ENCODE measurements at places on chromosomes 2 and 18. TPM values are rescaled to one million over a fixed set of nuclear protein-coding genes. Genes with fewer than 3 reads are reported as not detected.

The ANKMY1 gene
- 44.9 TPM for total RNA-seq

DNA sequence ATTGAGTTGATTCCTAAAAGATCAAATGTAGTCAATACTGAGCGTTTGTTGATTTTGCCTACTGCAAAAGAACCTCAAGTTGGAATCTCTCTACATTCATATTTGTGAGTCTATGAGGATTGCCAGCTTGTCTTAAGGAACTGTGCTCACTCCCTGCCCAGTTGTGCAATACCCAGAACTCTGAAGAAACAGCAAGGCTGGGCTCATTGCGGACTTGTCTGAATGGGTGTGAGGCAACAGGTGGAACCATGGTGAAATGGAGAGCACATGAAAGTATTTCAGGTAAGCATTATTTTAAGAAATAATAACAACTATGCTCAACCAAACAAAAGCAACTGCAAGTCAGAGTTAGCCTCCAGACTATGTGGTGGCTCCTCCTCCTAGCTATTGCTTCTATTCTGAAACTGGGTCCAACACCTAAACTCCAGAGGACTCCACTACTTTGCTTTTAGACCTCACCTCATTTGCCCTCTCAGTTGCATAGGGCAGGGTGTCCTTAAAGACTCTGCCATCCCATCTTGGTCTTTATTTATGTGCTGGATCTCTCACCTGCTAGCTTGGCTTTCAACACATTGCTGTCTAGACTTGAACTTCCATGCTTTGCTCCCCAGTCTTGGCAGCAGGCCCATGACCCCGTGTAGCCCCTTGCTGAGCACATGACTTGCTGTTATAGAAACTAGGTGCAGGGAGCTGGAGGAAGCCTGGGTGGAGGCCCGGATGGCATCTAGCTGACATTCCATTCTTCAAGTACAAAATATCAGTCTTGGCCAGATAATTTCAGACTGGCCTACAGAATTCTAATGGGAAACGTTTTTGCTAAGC, 94.8 kb upstream of the ARL5A start:
- DNase-seq: no peak

DNA sequence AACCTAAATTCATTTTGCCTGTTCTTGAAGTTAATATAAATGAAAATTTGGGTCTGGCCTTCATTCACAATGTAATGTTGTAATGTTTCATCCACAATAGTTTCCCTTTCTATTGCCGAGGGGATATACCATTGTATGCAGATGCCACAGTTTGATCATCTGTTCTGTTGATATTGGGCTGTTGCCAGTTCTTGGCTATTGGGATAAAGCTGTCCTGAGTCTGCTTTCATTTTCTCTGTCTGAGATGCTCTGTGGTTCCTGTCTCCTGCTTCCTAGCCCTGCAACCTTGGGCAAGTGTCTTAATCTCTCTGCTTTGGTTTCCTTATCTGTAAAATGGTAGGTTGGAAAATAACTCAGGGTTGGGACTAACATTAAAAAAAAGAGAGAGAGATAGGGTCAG, 25.2 kb downstream of the B3GNT2 start:
- no peak for DNase-seq

GRCh38 chr18:681985-682384, 24.5 kb downstream of the TYMS start:
- DNase-seq: peak; percentile 71

DNA sequence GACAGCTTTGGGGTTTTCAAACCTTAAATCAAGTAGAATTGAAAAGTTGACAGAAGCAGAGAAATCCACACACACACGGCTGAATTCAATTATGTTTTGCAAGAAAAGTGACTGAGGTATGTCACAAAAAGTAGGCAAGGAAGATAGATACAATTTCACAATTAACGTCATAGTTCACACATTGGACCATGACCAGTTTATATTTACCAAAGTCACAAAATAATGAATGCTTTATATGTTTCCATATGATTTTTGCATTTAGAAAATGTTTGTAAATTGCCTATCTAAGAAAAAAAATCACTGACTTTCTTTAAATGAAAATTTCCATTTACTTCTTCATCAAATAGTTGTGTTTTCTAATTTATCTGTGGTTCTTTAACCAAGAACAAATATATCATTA, 29.4 kb upstream of the ZNF516 start:
- DNase-seq: no peak

The EFR3B gene
- 0.93 TPM for total RNA-seq

The SNORC gene
- 4.1 TPM for total RNA-seq

- no peak for DNase-seq
Observed at GRCh38 chr2:122307763-122308162, 552.3 kb downstream of the TSN start.

GRCh38 chr2:222670191-222671038, 1.0 kb upstream of the MOGAT1 start:
- DNase-seq: no peak

The CASP8 gene
- total RNA-seq: 78.7 TPM

GRCh38 chr18:49162226-49162864, 211.6 kb upstream of the SMAD7 start:
- DNase-seq: no peak

DNA sequence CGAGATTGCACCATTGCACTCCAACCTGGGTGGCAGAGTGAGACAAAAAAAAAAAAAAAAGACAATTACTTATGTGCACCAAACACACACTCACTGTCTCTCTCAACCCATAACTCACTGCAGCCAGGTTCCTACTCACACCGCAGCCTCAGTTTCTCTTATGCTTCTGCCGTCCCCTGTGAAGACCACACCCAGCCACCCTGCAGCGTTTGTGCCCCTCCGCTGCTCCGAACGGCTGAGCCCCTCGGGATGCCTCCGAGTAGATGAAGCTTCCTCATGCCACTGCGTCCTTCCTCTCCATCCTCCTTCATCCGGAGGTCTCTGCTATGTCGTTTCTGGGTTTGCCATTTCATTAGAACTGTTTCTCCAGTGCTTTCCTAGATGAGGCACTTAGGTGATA, 160.1 kb downstream of the TWIST2 start:
- no peak for DNase-seq

GRCh38 chr18:77481541-77481940, 231.9 kb downstream of the GALR1 start:
- no peak for DNase-seq

DNA sequence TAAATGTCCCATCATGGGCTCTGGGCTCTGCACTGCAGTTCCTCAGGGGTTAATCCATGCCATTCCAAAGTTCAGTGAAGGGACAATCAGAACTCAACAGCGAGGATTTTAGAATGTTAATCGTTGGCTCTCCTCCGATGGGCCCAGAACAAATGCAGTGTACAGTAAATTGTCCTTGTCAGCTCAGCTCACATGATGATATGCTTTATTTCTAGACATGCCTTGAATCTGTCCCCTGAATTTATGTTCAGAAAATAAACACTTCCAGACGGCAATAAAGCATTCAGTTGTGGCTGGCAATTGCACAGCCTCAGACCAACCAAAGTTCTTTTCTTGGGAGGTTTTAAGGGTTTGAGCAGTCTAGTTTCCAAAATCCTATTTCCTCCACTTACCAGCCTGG, 981.2 kb downstream of the BCL11A start:
- no peak for DNase-seq

The ZFAND2B gene
- 45.5 TPM for total RNA-seq

The TUBA4A gene
- 99.8 TPM for total RNA-seq

GRCh38 chr2:165720511-165720910, 73.5 kb downstream of the GALNT3 start:
- no peak for DNase-seq

The NIFK gene
- total RNA-seq: 118 TPM

- no peak for DNase-seq
Observed at GRCh38 chr2:215377283-215377682, 58.6 kb downstream of the FN1 start.

DNA sequence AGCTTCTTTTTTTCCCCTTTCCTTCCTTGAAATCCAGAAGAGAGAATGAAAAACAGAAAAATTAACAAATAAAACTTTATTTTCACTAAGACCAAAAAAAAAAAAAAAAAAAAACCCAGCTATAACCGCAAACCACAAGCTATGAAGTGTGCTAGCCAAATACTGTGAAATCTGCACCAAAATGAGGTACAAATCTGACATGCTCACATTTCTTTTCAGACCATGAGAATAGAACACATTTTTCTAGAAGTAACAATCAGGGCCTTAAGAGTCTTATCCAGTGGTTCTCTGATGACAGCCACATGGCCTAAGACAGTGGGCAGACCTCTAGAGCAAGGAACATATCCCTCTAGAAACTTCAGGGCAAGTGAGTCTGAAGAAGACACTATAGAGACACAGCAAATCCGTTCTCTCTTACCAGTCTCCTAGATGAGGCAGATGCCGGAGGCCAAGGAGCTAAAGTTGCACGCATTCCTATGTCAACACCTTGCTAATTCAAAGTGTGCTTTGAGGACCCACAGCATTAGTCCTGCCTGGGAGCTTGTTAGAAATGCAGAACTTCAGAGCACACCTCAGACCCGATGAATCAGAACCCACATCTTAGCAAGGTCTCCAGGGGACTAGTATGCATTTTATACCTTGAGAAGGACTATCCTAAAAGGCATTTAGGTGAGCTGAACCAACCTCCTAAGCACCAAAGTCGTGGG, 317.1 kb downstream of the MYCN start:
- DNase-seq: no peak

DNA sequence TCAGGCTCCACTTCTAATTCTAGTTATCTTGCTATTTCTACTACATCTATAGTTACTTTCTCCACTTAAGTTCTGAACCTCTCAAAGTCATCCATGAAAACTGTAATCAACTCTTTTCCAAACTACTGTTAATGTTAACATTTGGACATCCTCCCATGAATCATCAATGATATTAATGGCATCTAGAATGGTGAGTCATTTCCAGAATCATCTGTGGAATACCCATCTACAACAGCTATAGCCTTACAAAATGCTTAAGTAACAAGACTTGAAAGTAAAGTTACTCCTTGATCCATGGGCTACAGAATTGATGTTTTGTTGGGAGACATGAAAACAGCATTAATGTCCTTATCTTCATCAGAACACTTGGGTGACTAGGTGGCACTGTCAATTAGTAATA, 35.4 kb downstream of the BARD1 start:
- DNase-seq: no peak

GRCh38 chr2:120607506-120607905, 128.2 kb upstream of the GLI2 start:
- no peak for DNase-seq

GRCh38 chr2:2613279-2614199, 282.5 kb upstream of the MYT1L start:
- DNase-seq: peak; percentile 85

GRCh38 chr2:200604571-200605255, 18.9 kb downstream of the AOX1 start:
- DNase-seq: no peak

DNA sequence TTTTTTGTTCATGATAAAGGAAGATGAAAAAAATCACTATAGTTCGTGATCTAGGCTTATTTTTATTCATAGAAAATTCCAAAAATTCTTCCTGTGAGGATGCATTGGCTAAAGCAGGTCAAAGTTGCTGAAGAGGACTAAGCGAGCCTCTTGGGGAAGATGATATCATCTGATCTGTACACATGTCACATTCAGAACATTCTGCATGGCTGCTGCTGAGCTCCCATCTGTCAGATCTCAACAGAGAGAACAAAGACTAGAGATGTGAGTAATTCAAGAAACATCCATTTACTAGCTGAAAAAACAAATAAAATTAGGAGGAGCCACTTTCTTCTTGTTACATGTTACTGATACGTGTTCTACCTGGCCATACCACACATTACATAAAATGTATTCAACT, 518.6 kb upstream of the FSIP2 start:
- no peak for DNase-seq

The ITGA6 gene
- total RNA-seq: 7.0 TPM

DNA sequence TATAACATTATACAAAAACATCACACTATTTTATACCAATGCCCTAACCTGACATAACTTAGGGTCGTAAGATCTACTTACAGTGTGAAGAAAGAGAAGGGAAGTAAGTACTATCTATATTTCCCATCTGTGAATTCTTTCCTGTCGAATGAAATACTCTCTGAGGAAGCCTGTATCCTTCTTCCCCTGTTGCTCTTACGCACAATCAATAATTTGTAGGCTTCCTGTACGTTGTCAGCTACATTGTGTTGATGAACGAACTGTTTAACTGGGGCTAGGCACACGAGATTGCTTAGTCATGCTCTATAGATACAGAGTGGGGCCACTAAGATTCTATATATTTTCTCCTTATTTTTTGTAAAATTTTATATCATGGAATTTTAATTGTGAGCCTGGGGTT, 1125.0 kb upstream of the CELF4 start:
- no peak for DNase-seq

DNA sequence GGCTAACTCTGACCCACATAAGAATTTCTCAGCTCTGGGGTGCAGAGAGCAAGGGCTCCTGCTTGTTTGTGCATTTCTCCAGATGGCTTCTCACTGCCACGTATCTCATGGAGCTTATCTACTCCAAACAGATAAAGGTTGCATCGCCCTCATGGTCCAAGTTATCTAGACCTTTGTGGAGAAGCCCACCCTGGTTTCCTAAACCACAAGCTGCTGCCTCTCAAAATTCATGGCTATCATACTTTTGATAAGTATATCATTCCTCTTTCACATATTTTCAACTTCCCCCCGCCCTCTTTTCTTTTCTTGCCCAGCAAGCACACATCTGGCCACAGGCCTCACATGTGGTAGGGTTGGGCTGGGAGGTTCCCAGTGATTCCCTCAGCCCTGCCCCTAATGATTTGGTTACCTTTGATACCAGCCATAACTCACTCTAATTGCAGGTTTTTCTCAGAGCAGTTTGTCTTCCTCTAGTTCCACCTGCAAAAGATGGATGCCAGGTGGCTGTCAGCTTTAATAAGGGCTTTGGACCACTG, 146.0 kb downstream of the RHBDD1 start:
- no peak for DNase-seq

DNA sequence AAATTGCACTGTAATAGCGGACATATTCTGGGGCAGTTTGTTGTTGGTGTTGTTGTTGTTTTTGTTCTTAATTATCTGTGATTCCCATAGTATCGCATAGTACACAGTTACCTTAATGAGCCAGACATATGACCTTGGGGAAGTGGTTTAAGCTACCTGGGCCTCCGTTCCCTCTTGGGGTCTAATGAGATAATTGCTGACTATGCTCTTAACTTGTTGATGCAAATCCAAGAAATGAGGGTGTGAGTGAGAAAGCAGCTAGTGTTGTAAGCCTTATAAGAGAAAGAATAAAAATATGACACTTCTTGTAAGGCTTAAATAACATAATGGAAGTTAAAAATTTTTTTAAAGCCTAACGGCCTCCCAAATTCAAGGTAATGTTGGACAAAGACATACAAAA, 7.1 kb downstream of the NMI start:
- no peak for DNase-seq

GRCh38 chr18:47215554-47216138, 35.8 kb downstream of the SKOR2 start:
- DNase-seq: peak; percentile 31

All from activated T-cell treated with anti-CD3 and anti-CD28 coated beads, Interleukin-2, amount 50 U/mL, for 72 hours (primary cell).